ENCODE measurements at places on chromosomes 2 and 18. TPM values are rescaled to one million over a fixed set of nuclear protein-coding genes. Genes with fewer than 3 reads are reported as not detected.

DNA sequence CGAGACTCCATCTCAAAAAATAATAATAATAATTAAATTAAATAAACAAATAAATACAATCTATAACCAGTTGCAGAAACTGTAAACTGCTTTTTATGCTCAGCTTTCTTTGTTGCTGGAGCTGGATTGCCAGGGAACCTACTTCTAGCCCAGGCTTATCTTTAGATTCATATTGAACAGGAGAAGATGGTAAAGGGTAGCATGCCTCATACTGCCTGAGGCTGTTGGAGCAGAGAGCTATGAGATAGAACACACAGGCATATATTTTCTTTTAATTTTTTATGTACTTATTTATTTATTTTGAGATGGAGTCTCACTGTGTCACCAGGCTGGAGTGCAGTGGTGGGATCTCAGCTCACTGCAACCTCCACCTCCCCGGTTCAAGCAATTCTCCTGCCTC is 28.7 kb upstream of the EML4 start:
- H3K4me1 ChIP-seq, result peaks cover 70% of the 10 kb centered on the region
- H3K27me3 ChIP-seq, result no peaks in the 10 kb centered on the region
- H3K4me3 ChIP-seq, result no peak overlapping the region
- peak overlapping the region; percentile 83 for H3K27ac ChIP-seq

The SCN3A gene
- 1.4 TPM for total RNA-seq

- H3K36me3 ChIP-seq, result no peaks in the 10 kb centered on the region
- H3K4me3 ChIP-seq, result no peak overlapping the region
- H3K27ac ChIP-seq, result no peak overlapping the region
- H3K27me3 ChIP-seq, result no peaks in the 10 kb centered on the region
- H3K4me1 ChIP-seq, result no peaks in the 10 kb centered on the region
These were observed 13.0 kb downstream of the CXCR4 start for GRCh38 chr2:136104977-136105376.

GRCh38 chr18:5095239-5095638 is 101.8 kb downstream of the AKAIN1 start:
- H3K27ac ChIP-seq, result no peak overlapping the region
- no peaks in the 10 kb centered on the region for H3K27me3 ChIP-seq
- no peaks in the 10 kb centered on the region for H3K4me1 ChIP-seq
- H3K4me3 ChIP-seq, result no peak overlapping the region
- DNase-seq, result no peak

- H3K36me3 ChIP-seq, result no peaks in the 10 kb centered on the region
- peaks cover 25% of the 10 kb centered on the region for H3K27me3 ChIP-seq
- no peaks in the 10 kb centered on the region for H3K4me1 ChIP-seq
- no peak overlapping the region for H3K27ac ChIP-seq
These were observed 102.8 kb upstream of the SALL3 start for GRCh38 chr18:78876868-78877267.

GRCh38 chr2:86157009-86157556 is 38.2 kb downstream of the IMMT start:
- H3K27me3 ChIP-seq, result no peaks in the 10 kb centered on the region
- H3K4me3 ChIP-seq, result no peak overlapping the region
- no peak overlapping the region for H3K27ac ChIP-seq
- H3K4me1 ChIP-seq, result no peaks in the 10 kb centered on the region
- H3K36me3 ChIP-seq, result peaks cover 95% of the 10 kb centered on the region
- DNase-seq, result no peak

- no peak overlapping the region for H3K4me3 ChIP-seq
- no peak for DNase-seq
- H3K27ac ChIP-seq, result no peak overlapping the region
- no peaks in the 10 kb centered on the region for H3K36me3 ChIP-seq
- H3K4me1 ChIP-seq, result peaks cover 34% of the 10 kb centered on the region
- H3K27me3 ChIP-seq, result no peaks in the 10 kb centered on the region
These were observed 62.6 kb downstream of the MOGAT1 start for GRCh38 chr2:222733846-222734702.

The LAMA3 gene
- total RNA-seq, result 89.1 TPM

DNA sequence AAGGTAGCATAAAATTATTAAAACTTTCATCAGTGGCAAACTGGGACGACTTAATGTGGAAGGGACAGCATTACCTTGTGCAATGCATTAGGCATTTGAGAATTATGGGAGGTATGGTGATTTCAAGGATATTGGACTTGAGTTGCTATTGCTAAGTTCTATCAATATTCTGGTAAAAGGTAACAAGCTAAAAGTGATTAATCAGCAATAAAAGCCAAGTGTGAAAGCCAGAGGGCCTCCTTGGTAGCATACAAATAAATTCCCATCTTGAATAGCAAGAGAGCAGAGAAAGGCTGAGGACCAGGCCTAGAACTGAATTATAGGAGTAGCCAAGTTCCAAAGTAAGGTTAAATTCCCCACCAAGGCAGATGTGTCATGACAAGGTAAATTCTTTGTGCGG is 74.2 kb upstream of the KCNH7 start:
- no peaks in the 10 kb centered on the region for H3K36me3 ChIP-seq
- DNase-seq, result no peak
- no peaks in the 10 kb centered on the region for H3K4me1 ChIP-seq
- H3K27me3 ChIP-seq, result no peaks in the 10 kb centered on the region
- no peak overlapping the region for H3K4me3 ChIP-seq
- no peak overlapping the region for H3K27ac ChIP-seq

DNA sequence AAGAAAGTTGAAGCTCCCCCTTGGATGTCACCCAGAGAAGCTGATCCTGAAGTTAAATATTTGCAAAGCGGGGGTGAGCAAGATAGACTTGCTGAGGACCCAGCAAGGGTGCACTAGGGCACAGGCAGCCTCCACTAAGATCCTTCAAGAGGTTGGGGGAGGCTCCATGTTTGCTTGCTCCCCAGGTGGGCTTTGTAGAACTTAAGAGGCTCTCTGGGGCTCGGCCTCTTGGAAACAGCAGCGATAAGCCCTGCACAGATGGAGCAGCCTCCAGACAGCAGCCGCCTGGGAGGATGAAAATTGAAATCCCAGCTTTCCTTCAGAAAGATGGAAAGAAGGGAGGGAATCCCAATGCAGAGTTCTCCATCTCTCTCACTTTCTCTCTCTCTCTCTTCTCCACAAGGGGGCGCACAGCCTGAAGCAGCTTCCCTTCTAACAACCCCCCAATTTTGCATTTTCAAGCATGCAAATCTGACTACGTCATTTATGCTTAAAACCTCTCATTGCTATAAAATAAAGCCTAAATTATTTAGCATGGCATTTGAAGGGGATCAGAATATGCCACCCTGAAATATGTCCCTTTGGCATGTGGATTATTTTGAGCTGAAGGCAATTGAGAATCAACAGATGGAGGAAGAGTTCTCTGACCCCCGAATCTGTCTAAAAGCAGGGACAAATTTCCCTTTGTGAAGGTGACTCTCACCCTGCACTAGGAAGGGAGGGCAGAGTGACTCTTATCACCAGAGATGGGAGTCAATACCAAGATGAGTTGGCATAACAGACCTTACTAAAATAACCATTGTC is 185.7 kb upstream of the KLHL29 start:
- no peaks in the 10 kb centered on the region for H3K27me3 ChIP-seq
- H3K4me3 ChIP-seq, result no peak overlapping the region
- no peak overlapping the region for H3K27ac ChIP-seq

- H3K4me1 ChIP-seq, result peaks cover 21% of the 10 kb centered on the region
- H3K36me3 ChIP-seq, result peaks cover 43% of the 10 kb centered on the region
- no peaks in the 10 kb centered on the region for H3K27me3 ChIP-seq
- DNase-seq, result no peak
These were observed 35.8 kb downstream of the CASP10 start for GRCh38 chr2:201218780-201219179.

DNA sequence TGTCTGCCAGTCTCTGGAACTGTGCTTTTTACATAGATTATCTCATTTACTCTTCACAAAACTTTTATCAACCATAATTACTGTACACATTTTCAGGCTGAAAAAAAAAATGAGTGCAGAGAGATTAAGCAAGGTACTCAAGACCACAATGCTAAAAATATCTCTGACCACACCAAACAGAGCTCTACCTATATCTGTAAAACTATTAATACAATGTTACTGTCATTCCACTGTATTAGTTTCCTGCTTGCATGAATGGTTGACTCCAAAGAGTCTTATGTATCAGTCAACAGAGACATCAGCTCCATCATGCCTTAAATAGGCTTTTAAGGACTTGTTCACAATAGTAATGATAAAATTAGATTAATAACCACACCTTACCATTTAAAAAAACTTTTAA is 134.7 kb upstream of the CCDC150 start:
- no peak overlapping the region for H3K4me3 ChIP-seq
- H3K27me3 ChIP-seq, result no peaks in the 10 kb centered on the region
- no peaks in the 10 kb centered on the region for H3K4me1 ChIP-seq
- no peaks in the 10 kb centered on the region for H3K36me3 ChIP-seq
- no peak for DNase-seq

DNA sequence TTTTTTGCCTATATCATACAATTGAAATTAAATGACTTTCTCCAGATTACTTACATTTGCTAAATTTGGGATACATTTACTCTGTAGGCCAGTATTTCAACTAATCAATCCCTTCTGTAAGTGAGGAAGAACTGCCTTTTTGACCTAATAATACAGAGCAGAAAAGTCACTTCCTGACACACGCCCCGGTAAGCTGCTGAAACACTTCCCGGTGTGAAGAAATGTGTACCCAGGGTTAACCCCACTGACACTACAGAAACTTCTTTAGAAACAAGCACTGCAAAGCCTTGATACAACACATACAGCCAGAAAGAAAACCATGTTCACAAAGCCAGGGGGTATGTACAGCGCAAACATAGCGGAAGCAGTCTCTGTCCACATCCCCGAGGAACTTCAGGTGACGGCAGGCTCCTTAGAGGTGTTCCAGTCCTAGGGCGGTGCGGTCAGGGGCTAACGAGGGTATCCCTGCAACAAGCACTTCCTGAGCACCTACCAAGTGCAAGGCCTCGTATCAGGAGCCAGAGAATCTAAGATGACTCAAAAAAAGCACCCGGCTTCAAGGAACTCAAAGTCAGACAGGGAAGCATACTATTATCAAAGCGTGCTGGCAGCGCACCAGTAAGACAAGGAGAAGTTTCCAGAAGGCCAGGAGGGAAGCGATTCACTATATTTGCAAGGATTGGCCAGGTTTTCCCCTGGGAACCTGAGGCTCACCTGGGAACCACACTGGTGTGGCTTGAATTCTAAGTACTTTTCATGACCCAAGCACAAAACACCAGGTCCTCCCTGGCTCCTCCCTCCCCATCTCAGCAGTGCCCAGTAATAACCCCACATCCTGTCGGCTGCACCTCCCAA is 46.6 kb downstream of the ZNF516 start:
- no peaks in the 10 kb centered on the region for H3K27me3 ChIP-seq
- DNase-seq, result peak; percentile 44
- no peak overlapping the region for H3K4me3 ChIP-seq
- H3K4me1 ChIP-seq, result peaks cover 45% of the 10 kb centered on the region
